Activated CD8-positive, alpha-beta memory T cell treated with anti-CD3 and anti-CD28 coated beads for 36 hours (primary cell): ENCODE measurements at places on chromosomes 1 and 21. TPM values are rescaled to one million over a fixed set of nuclear protein-coding genes. Genes with fewer than 3 reads are reported as not detected.

Gene IRF6
- total RNA-seq, result 0.86 TPM

Gene SDHB
- 155 TPM for total RNA-seq

Gene PRAMEF17
- total RNA-seq, result not detected

Gene OPTC
- total RNA-seq, result not detected

Gene C4BPA
- not detected for total RNA-seq

Gene DPT
- not detected for total RNA-seq

Gene HOOK1
- 4.7 TPM for total RNA-seq

Gene CD34
- total RNA-seq, result 0.04 TPM

Gene AGRN
- 12.5 TPM for total RNA-seq

Gene HMCN1
- total RNA-seq, result under 0.01 TPM

Gene KRTAP22-1
- total RNA-seq, result not detected

Gene RHOU
- total RNA-seq, result 0.19 TPM

Gene IL10
- total RNA-seq, result 6.2 TPM

Gene FLG2
- total RNA-seq, result not detected

Gene PHLDA3
- 8.7 TPM for total RNA-seq

Gene RAD54L
- total RNA-seq, result 60.9 TPM

Gene SYNJ1
- 10.0 TPM for total RNA-seq

Gene CTTNBP2NL
- total RNA-seq, result 3.2 TPM

Gene CELA3A
- not detected for total RNA-seq

Gene C8B
- not detected for total RNA-seq
